ENCODE measurements at places on chromosomes 3 and 15.

- DNase-seq = no peak
- peaks cover 55% of the 10 kb centered on the region for H3K27me3 ChIP-seq
- no peak overlapping the region for H3K4me3 ChIP-seq
- H3K4me1 ChIP-seq = no peaks in the 10 kb centered on the region
- no peaks in the 10 kb centered on the region for H3K36me3 ChIP-seq
These were observed 315.2 kb downstream of the UACA start for GRCh38 chr15:70447928-70448698.

DNA sequence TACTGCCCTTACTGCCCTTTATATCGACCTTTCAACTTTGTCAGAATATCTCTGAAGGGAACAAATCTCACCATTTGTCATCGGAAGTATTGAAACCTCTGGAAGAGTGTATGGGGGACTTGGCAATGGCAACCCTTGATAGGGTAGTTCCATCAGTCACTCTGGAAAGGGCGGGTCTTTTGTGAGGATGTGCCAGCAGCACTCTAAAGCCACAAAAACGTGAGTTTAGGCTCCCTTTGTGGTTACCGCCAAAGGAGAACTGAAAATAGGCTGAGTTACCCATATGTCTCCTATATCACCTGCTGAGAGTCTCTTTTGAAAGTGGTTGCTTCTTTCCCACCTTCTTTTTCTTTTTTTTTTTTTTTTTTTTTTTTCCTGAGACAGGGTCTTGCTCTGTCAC is 296.8 kb upstream of the CHRM5 start:
- no peak for DNase-seq
- H3K27me3 ChIP-seq = no peaks in the 10 kb centered on the region
- no peaks in the 10 kb centered on the region for H3K36me3 ChIP-seq
- no peak overlapping the region for H3K4me3 ChIP-seq

GRCh38 chr3:10983219-10983916 is 9.2 kb upstream of the SLC6A1 start:
- no peaks in the 10 kb centered on the region for H3K36me3 ChIP-seq
- H3K27me3 ChIP-seq = peaks cover 58% of the 10 kb centered on the region
- H3K4me1 ChIP-seq = peaks cover 8% of the 10 kb centered on the region
- no peak for DNase-seq

- H3K4me3 ChIP-seq = no peak overlapping the region
- H3K4me1 ChIP-seq = peaks cover 42% of the 10 kb centered on the region
- H3K27ac ChIP-seq = no peak overlapping the region
- no peak for DNase-seq
These were observed 140.7 kb downstream of the KLF13 start for GRCh38 chr15:31467361-31467760.

GRCh38 chr3:177906578-177907229 is 629.5 kb upstream of the KCNMB2 start:
- H3K27me3 ChIP-seq = no peaks in the 10 kb centered on the region
- DNase-seq = no peak
- no peaks in the 10 kb centered on the region for H3K4me1 ChIP-seq
- no peak overlapping the region for H3K4me3 ChIP-seq
- no peaks in the 10 kb centered on the region for H3K36me3 ChIP-seq
- H3K27ac ChIP-seq = no peak overlapping the region

GRCh38 chr15:58526647-58527192 is 94.9 kb downstream of the LIPC start:
- no peak overlapping the region for H3K27ac ChIP-seq
- no peak overlapping the region for H3K4me3 ChIP-seq
- peaks cover 19% of the 10 kb centered on the region for H3K4me1 ChIP-seq
- H3K36me3 ChIP-seq = no peaks in the 10 kb centered on the region
- DNase-seq = no peak

DNA sequence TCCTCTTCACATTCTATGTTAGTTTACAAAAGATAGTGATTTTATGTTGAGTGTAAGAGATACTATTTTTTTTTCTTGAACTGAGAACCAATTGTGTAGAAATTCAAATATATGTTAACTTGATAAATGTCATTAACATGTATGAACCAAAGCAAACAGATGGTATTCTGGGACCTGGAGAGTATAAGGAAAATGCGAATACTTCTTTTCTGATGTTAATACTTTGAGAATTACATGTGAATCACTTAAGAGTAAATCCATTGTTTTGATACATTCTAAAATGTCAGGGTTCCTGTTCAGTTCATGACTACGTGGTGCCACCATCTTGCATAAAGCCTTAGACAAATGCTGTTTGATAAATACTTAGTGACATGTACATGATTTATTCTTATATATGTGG is 541.3 kb downstream of the FGF12 start:
- H3K36me3 ChIP-seq = no peaks in the 10 kb centered on the region
- H3K4me1 ChIP-seq = no peaks in the 10 kb centered on the region
- H3K27me3 ChIP-seq = no peaks in the 10 kb centered on the region
- no peak for DNase-seq
- H3K27ac ChIP-seq = no peak overlapping the region
